ENCODE measurements at places on chromosomes 13 and 19.

DNA sequence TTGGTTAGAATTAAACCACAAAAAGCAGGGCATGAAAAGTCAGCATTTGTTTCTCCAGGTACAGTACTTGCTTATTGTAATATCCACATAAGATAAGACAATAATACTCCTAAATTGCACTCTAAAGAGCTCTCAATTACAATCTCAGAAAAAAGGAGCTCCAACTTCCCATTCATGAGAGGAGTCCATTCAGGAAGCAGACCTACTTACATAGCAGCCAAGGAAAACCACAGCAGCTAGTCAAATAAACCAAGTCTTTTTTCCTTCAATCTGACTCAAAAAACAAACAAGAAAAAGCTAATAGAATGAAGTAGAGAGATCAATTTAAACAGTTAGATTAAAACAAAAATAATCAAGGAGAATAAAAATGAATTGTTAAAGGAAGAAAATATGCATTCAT is 885.2 kb upstream of the SLITRK6 start:
- no peak for DNase-seq

DNA sequence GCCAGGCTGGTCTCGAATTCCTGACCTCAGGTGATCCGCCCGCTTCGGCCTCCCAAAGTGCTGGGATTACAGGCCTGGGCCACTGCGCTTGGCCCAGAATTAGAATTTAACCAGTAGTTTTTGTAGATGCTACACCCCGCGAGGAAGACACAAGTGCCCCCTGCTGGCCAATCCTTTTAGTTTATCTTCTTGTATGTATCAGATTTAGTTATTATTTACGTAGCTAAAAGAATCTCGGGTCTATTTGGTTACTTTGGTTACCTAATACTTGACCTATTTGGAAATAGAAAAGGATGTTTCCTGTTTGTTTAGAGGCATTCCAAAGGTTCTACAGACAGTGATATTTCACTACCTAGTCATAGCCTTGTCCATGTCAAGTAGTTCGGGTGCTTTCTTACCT is 22.0 kb downstream of the MUC16 start:
- DNase-seq = no peak

DNA sequence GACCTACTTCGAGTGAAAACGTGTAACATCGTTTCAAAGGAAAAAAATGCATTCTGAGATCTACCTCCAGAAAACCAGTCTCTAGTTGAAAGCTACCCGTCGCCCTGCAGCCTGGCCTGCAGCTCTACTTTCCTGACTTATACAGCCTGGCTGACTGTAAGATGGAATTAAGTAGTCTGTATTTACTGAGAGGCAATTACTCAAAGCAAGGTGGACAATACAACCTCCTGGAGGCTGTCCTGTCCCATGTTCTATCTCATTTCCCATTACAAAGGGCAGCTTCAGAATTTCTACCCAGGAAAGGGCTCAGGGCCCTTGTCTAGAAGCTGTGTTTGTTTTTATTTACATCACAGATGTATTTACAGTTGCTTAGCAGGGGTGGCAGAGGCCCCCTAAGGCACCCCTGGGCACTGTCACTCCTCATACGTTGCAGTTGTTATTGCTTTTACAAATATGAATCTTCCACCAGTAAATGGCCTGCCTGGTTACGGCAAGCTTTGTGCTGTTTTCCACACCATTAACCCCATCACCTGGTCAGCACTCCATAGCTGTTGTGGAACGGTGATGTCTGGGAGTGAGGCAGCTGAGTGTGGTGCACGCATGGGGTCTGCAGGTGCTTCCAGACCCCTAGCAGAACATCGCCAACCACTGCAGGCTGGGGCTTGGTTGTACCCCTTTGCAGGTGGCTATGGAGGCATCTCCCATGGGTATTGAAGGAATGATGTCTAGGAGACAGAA is 46.3 kb upstream of the MTIF3 start:
- DNase-seq = no peak

GRCh38 chr13:45315520-45316167 is 25.3 kb downstream of the TPT1 start:
- DNase-seq = no peak

DNA sequence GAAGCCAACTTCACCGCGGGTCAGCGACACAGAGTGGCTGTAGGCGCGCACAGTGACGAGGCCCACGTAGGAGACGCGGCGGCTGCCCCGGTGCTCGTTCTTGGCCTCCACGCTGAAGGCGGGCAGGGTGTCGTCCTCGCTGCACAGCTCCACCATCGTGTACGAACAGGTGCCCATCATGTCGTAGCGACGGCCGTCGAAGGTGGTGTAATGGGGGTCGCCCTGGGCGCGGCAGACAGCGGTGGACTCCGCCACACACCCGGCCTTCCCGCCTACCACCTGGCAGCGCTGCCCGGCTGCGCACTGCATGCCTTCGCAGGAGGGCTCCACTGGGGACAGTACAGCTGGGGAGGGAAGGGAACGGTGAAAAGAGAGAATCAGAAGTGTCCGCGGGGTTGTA is 10.0 kb downstream of the FCGBP start:
- DNase-seq = no peak

DNA sequence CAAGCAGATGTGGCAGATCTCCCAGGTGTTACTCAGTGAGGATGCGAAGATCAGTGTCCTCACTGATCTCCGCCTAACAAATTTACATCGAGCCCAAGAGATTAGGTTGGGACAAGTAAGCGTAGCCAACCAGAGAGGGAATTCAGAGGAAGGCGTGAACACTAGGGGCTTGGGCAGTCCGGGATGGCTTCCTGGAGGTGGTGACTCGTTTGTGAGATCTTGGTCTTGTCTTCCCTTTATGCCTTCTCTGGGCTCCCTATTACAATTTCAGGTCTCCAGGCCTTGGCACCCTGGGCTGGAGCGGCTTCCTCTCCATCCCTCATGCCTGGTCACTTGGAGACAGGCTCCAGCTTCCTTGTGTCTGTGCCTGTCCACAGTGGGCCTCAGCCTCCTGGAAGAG is 6.2 kb downstream of the SF3A2 start:
- no peak for DNase-seq

DNA sequence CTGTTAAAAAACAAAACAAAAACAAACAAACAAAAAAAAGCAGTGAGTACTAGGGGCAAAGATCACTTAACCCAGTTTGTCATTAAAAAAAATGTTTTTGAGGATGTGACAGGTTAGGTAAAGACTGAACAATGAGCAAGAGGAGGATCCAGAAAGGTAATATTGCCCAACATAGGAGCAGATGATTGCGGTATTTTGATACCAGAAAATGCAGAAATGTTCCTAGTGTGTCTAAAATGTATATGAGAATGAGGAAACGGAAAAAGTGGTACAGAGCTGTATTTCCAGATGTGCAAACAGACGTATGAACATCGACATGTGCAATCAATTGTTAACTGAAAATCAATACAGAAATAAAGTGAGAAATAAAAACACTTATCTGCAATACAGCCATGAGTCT is 4.9 kb upstream of the LILRA4 start:
- DNase-seq = no peak

DNA sequence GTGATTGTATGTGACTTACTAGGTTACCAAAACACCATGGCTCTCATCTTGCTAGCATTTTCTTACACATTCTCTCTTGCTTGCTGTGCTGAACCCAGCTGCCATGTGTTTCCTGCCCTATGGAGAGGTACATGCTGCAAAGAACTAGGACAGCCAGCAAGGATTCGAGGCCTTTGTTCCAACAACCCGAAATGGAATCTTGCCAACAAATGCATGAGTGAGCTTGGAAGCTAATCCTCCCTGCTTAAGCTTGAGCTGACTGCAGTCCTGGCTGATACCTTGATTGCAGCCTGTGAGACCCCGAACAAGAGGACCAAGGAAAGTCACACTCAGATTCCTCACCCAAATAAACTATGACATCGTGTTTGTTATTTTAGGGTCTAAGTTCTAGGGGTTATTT is 651.2 kb downstream of the SLITRK6 start:
- no peak for DNase-seq

- DNase-seq = no peak
Observed at GRCh38 chr19:50558039-50558438, 10.2 kb downstream of the LRRC4B start.

DNA sequence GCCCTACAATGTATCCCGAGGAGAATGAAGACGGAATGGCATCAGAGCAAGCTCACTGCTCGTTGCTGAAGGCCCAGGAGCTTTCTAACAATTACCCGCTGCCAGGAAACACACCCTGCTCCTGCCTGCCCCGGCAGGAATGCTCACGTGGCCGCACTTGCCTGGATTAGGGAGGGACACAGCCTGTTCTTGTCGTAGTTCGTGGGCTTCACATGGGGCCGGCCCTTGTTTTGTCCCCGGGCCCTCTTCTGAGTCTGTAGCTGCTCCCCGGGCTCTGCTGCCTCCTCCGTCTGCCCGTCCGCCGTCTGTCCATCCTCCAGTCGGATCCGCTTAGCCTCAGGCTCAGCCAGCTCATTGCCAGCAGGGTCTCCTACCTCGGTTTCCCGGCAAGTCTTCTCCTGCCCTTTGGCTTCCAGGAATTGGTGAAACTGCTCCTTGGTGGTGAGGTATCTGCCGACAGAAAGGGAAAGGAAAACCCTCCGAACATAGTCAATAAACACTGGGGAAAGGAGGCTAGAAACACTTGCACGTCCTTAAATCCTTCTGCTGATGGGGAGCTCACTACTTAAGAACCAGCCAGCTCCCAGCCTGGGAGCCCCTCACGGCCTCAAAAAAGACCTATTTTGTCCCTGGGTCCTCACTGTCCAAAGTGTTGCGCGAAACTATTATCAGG is 941 bp downstream of the DUS3L start:
- DNase-seq = no peak

GRCh38 chr13:79365981-79366380 is 40.1 kb downstream of the RBM26 start:
- no peak for DNase-seq

DNA sequence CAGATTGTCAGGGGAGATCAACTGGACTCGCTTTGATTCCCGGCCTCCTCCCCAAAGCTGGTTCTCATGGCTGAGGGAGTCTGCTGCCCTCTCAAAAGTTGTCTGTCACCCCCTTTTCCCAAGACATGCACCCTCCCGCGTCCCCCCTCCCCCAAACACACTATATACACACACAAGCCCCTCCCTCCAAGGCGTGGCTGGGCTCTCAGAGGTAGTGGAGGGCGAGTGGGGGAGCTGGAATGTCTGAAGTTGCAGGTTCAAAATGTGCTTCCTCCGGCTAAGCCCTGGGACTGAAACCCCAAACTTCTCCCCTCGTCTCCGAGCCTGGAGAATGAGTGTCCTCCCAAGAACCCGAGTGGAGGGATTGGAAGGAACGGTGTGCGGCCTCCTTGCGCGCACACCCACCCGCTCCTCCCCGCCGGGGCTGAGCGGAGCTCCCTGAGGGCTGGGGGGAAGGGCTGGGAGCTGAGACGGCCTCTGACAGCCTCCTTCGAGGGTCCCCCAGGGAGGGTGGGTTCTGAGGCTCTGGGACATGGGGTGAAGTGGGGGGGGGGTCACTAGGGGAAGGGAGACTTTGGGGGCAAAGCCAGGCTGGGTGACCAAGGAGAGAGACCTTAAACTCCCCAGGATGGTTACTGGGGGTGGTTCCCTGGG is 9.9 kb upstream of the MEIS3 start:
- DNase-seq = no peak

- no peak for DNase-seq
Observed at GRCh38 chr13:73825143-73825542, 309.1 kb downstream of the KLF12 start.

GRCh38 chr13:91375116-91375729 is 23.2 kb upstream of the GPC5 start:
- peak; percentile 11 for DNase-seq

- no peak for DNase-seq
Observed at GRCh38 chr13:51229101-51229719, 7.0 kb downstream of the FAM124A start.

DNA sequence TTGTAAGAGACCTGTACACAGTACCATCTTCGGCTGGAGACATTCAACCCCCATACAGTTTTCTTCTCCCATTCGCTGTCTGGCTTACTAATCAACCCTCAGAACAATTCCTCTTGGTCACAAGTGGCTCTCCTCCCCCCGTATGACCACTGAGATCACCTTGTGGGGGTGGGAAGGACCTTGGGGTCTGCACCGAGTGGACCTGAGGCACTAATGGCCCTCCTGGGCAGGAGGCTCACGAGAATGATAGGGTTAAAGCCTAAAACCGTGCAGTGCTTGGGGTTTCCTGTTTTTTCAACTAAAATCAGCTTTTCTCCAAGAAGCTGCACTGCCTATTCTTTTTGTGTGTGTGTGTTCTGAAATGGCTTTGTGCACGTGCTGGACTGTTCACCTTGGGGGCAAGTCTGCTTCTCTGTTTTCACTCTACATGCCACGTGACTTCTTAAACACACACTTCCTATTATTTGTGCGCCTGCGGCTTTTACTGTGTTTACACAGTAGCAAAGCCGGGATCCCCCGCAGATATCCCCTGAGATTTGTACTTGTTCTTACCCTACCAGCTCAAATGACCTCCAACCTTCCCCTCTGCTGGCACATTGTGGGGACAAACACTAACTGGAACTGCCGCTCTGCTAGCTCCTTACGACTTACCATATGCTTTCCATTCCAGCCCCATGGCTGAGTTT is 12.3 kb downstream of the RBM26 start:
- DNase-seq = no peak

DNA sequence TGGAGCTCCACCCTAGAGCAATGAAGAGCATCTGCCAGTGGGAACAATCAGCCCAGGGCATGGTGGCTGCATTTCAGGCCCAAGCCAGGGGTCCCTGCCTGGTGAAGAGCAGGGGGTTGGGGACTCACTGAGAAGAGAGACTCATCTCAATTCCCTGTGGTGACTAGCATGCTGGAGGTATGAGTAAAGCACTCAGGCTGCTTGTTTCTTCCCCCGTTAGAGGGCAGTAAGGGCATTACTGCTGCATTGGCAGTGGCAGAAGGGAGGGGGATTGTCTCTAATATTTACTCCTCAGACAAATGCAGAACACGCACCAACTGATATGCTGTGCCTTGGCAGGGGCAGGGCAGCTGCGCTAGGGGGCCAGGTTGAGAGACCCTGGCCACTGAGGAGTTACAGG is 329.1 kb downstream of the SLITRK5 start:
- DNase-seq = no peak

DNA sequence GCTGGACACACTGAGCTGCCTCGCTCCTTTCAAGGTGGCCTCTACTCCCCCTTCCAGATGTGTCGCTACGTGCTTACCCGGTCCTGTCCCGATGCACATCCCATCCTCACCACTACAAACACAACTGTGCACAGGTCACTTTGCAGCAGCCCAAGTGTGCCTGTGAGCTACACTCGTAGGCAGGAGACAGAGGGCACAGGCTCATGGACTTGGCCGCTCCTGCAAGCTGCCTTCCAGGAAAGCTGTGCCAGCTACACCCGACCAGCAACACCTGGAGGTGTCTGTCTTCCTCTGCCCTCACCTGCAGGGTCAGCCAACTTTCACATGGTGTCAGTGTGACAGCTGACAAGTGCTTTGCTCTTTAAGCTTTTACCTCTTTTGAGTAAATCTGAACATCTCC is 15.4 kb downstream of the CARS2 start:
- DNase-seq = no peak

GRCh38 chr19:4046946-4047683 is 19.6 kb downstream of the ZBTB7A start:
- DNase-seq = no peak

GRCh38 chr13:89514534-89515312 is 1832.8 kb upstream of the MIR17HG start:
- peak; percentile 5 for DNase-seq

- DNase-seq = no peak
Observed at GRCh38 chr13:98273067-98273823, 96.2 kb upstream of the RNF113B start.

GRCh38 chr19:51365211-51365964 is 800 bp downstream of the ETFB start:
- DNase-seq = peak; percentile 70
